ENCODE measurements at places on chromosomes 2 and 18.

DNA sequence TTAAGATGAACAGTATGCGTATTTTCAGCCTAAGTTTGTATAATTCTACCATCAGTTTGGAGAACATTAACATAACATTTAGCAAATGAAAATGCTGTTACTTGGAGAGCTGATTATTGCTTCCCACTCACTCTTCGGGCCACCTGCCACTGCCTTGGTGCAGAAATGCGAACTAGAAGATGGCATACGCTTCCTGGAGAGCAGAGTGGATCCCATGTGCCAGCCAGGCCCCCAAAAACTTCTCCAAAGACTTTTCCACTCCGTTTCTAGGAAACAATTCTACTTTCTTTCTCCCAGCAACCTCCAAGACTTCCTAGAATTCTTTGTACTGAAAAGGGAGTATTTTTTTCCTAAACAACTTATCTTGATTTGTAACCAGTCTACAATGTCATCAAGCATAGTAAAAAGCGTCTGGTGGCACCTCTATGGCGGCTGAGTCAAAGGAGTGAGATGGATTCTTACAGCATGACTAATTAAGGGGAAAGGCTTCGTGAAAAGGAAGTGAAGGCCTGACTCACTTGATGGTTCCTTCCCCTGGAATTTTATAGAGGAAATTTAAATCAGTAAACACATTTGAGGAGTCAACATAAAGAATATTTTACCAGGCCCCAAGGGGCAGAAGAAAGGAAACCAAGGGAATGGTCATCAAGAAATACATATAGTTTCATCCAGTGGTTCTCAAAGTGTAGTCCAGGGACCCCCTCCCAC lies 36.6 kb downstream of the FEZ2 start:
- DNase-seq, result peak; percentile 86

- no peak for DNase-seq
These were observed 244.1 kb downstream of the SH3BP4 start for GRCh38 chr2:235195921-235196320.

- no peak for DNase-seq
These were observed 76.0 kb upstream of the SMAD7 start for GRCh38 chr18:49026501-49027373.

DNA sequence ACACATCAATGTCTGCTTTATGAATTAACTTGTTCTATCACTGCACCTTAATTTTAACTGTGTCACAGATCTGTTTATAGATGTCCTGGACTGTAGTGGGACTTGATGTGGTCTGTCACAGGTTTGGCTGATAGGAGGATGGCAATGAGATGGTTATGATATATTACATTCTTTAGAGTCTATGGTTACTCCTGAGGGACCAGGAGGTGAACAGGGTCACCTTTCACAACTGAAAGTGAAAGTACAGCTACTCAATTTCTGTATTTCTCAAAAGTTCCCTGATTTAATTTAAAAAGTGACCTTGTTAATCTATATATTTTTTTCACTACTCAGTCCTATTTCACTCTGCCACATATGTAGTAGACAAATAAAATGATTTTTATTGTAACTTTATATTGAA lies 1284.1 kb upstream of the GYPC start:
- no peak for DNase-seq

GRCh38 chr2:1550658-1551316 lies 137.5 kb downstream of the TPO start:
- DNase-seq, result no peak

- DNase-seq, result no peak
These were observed 8.4 kb downstream of the FHL2 start for GRCh38 chr2:105390454-105390853.

GRCh38 chr2:64179582-64180321 lies 35.5 kb upstream of the PELI1 start:
- no peak for DNase-seq

DNA sequence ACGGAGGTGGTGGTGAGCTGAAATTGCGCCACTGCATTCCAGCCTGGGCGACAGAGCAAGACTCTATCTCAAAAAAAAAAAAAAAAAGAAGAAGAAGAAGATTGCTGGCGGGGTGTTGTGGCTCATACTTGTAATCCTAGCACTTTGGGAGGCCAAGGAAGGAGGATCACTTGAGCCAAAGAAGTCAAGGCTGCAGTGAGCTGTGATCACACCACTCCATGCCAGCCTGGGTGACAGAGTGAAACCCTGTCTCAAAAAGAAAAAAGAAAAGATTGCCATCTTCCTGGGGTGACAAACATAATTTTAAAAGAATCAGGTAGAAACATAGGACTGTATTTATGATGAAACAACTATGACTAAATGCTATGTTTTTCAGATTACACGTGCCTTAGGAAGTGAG lies 55.1 kb upstream of the EML4 start:
- DNase-seq, result no peak

DNA sequence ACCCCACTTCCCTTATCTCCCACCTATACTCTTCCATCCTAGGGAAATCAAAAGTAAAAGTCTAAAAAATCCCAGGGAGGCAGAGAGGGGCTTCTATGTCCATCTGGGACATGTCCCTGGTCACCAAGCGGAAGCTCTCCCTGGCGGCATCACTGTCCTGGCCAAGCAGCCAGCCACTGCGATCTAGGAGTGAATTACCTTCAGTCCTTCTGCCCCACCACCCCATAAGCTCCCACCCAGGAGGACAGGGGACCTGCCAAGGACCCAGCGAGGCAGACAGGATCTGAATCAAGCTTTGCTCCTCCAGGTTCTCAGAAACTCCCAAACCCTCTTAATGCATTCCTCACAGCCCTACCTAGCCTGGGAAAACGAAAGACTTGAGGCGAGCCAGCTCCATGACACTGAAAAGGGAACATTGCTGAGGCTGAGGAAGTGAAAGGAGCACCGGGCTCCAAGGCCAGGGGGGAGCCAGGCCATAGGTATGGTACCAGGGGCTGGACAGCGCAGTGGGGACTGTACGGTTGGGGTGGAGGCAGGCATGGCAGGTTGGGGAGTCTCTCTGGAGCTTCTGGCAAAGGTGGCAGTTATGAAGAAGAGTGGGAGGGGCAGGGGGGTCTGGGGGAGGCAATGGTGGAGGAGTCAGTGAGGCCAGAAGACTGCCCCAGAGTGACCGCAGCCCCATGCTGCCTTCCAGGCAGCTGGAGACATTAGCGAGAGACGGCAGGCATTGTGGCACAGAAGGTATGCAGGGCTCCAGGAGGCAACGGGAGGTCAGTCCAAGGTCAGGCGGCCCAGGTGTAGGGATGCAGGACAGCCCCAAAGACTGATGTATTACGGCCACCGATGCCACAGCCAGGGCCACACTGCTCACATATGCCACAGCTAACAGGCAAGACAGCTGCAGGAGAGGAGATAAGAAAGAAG lies 2.7 kb upstream of the SLC23A3 start:
- no peak for DNase-seq

- no peak for DNase-seq
These were observed 230.4 kb downstream of the CMPK2 start for GRCh38 chr2:6635296-6635695.

DNA sequence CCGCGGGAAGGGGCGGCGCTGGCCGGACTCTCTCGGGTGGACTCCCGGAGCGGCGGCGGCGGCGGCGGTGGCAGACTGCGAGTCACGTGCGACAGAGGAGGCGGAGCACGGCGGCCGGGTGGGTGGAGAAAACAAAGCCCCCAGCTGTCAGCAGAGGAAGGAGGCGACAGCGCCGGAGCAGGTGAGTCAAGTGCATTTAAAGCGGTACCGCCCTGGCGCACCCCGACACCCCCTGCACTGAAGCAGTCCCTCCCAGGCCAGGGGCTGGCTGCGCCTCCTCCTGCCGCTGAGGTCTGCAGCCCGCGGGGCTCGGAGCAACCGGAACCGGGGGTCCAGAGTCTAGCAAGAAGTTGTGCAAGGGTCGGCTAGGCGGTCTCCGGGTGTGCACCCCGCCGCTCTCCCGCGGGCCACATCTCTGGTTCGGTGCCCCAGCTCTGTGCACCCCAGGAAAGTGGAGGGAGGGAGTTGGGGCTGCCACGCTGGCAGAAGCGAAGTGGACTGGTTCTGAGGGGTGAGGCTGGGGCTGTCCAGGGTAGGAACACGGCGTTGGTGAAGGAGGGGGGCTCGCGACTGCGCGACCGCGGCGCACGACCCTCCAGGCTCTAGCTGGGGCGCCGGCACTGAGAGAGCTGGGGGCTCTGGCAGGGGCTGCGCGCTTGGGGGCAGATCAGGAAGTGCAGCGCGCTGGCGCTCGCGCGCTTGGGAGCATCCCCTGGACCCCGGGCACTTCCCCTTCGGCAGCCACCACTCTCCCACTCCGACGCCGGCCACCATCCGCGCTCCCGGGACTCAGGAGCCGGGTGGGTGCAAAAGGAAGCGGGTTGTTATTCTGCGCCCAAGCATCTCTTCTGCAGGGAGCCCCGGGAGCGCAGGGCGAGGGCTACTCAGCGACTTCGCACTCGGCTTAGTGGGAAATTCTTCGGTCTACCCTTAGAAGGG lies 64.0 kb upstream of the MAPRE2 start:
- DNase-seq, result no peak

- DNase-seq, result no peak
These were observed 236.8 kb downstream of the DYSF start for GRCh38 chr2:71689968-71690834.

GRCh38 chr2:114610677-114611076 lies 168.2 kb downstream of the DPP10 start:
- no peak for DNase-seq

GRCh38 chr2:235270956-235271355 lies 222.9 kb upstream of the AGAP1 start:
- DNase-seq, result peak; percentile 85

GRCh38 chr2:171878481-171878993 lies 15.5 kb downstream of the SLC25A12 start:
- DNase-seq, result peak; percentile 60

- no peak for DNase-seq
These were observed 1390.4 kb downstream of the SUCLG1 start for GRCh38 chr2:83068714-83069113.

- peak; percentile 31 for DNase-seq
These were observed 457.9 kb downstream of the PIK3C3 start for GRCh38 chr18:42412896-42413295.

DNA sequence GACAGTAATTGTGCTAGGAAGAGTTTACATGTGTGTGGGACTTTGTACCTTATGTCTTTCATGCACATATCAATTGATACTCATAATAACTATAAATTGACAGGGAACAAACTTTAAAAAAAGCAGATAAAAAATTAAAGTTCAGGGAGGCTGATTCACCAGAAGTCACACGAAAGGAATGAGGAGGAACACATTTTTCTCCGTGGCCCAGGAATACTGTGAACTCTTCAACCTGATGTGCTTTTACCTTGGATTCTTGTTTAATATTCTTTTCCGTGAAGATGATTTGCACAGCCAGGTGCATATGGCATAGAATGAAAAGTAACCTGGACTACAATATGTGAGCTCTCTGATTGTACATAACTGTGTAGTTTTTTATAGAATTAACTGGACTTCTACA lies 326.3 kb downstream of the CDH7 start:
- DNase-seq, result peak; percentile 10

GRCh38 chr2:25912851-25913695 lies 34.8 kb upstream of the ASXL2 start:
- no peak for DNase-seq

- no peak for DNase-seq
These were observed 10.2 kb downstream of the USP37 start for GRCh38 chr2:218557941-218558340.

DNA sequence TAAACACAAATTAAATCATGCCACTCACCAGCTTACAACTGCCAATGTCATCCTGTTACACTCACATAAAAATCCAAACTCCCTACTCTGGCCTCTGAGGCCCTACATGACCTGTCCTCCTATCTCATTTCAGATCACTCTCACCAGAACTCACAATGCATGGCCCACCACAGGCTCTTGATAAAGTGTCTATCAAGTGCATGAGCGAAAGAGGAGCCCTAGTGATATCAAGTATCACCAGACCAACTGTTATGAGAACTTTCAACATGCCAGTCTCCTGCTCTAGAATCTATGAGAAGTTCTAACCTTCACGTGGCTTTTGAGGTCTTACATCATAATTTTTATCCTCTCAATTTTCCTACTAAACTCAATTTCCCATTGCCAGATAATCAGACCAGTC lies 76.4 kb upstream of the CD226 start:
- DNase-seq, result no peak

GRCh38 chr18:54878159-54878622 lies 49.9 kb downstream of the RAB27B start:
- no peak for DNase-seq

- DNase-seq, result peak; percentile 97
These were observed 56.7 kb downstream of the ALPK2 start for GRCh38 chr18:58572181-58572580.

GRCh38 chr2:236569573-236569973 lies at the start of gene ACKR3:
Gene ACKR3 (plus strand): TSS chr2:236569825. CDS start chr2:236580466, 10,641 bp downstream.
- peak; percentile 70 for DNase-seq

DNA sequence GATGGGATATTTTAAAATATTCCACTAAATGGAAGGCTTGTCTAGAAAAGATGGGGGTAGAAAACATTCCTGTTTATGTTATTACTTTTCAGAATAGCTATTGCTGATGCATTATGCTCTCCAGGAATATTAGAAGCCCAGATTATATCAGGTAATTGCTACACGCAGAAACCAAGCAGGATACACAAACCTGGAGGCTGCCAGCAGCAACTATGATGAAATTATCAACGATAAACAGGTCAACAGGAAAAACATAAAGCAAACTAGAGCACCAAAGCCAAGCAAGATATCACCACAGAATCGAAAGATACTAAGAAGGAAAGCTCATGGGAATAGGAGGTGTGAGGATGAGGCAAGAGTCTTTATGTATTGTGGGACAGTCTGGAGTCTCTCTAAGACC lies 113.2 kb upstream of the SPATS2L start:
- no peak for DNase-seq

- DNase-seq, result no peak
These were observed 49.8 kb upstream of the ZBTB7C start for GRCh38 chr18:48459016-48459415.

DNA sequence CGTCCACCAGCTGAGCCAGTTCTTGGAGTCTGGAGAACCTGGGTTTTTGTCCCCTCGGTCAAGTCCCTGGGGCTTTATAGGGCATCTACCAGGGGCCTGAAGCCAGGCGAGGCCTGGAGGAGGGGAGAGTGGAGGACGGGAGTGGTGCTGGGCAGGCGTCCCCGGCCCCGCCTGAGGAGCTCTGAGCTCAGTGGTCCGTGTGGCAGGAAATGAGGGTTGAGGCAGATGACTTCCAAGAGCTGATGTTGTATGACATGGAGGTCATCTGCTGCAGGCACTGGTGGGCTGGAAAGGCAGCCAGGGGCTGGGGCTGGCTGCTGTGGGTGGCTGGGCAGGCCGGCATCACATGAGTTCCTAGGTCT lies 118.5 kb upstream of the HS6ST1 start:
- no peak for DNase-seq

- DNase-seq, result no peak
These were observed 19.1 kb upstream of the B3GNT2 start for GRCh38 chr2:62176801-62177200.

DNA sequence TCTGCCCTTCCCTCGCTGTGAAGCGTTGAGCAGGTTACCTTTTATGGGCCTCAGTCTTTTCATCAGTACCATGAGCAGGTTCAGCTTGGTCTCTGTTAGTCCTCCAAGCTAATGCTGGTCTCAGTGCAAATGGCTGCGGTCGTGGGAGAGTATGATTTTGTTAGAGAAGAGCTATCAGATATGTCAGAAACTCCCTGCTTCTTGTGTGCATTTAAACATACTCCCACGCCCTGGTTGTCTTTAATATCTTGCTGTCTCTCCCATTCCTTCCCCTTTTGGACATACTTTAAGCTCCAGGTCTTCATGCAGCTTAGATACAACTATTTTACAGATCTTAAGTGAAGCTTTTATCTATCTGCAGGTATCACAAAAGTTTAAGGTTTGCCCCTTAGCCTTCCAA lies 62.9 kb downstream of the EFR3B start:
- no peak for DNase-seq

- no peak for DNase-seq
These were observed 4.9 kb upstream of the ZC3H8 start for GRCh38 chr2:112259509-112260294.
